ENCODE measurements at places on chromosomes 3 and 15.

GRCh38 chr3:152256851-152257562 lies 11.7 kb upstream of the MBNL1 start:
- H3K27ac ChIP-seq, result peak overlapping the region; percentile 86
- DNase-seq, result no peak
- no peaks in the 10 kb centered on the region for H3K27me3 ChIP-seq
- H3K4me1 ChIP-seq, result peaks cover 54% of the 10 kb centered on the region
- H3K36me3 ChIP-seq, result no peaks in the 10 kb centered on the region
- peak overlapping the region; percentile 8 for H3K4me3 ChIP-seq

DNA sequence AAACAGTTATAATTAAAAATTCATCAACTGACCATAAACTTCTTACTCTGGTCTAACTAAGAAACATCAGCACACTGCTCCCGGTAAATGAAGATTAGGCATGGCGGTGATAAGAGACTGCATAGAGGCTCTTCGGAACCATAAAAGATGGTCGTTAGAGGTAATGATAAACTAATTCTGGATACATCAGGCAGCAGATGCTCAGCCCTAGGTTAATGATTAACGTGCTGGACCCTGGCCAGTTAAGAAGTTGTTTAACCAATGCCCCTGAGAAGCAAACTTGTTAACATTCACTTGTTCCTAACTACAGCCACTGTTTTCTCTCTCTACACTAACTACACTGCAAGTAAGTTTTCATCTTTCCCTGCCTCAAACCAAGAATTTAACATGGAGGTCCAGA lies 111.5 kb downstream of the PDZRN3 start:
- no peak overlapping the region for H3K27ac ChIP-seq
- no peaks in the 10 kb centered on the region for H3K36me3 ChIP-seq
- DNase-seq, result no peak

DNA sequence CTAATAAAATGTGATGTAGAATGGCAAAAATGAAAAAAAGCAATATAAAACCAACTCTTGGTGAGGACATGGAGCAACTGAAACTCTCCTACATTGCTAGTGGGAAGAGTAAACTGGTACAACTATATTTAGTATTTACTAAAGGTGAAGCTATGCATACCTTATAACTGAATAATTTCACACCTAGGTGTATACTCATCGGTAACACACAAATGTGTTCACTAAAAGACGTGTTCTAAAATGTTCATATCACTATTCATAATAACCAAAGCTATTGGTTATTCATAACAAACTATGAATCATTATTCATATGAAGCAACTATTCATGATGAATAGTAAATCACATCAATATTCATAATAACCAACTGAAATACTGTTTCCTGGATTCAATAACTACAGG lies 1030.3 kb downstream of the ROBO2 start:
- H3K27me3 ChIP-seq, result no peaks in the 10 kb centered on the region
- H3K27ac ChIP-seq, result no peak overlapping the region
- H3K36me3 ChIP-seq, result no peaks in the 10 kb centered on the region
- no peaks in the 10 kb centered on the region for H3K4me1 ChIP-seq

DNA sequence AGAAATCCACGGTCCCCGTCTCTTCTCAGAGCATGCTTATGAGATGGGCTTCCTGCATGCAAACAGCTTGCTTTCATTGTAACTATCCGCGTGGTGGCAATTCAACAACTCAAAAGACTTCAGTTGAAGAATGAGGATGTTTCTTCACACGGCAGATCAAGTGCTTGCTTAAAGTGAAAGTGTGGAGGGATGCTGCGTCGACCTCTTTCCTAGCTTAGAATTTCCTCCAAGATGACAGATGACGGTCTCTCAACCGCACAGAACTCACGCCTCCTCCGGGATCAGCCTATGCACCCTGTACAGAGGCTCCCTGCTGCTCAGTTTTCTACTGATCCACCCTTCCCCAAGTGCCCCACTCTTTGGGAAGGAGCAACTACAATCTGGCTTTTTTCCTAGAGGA lies 47.8 kb downstream of the PCSK6 start:
- no peaks in the 10 kb centered on the region for H3K36me3 ChIP-seq
- no peak overlapping the region for H3K4me3 ChIP-seq
- no peaks in the 10 kb centered on the region for H3K27me3 ChIP-seq
- no peak overlapping the region for H3K27ac ChIP-seq
- DNase-seq, result no peak
- no peaks in the 10 kb centered on the region for H3K4me1 ChIP-seq

DNA sequence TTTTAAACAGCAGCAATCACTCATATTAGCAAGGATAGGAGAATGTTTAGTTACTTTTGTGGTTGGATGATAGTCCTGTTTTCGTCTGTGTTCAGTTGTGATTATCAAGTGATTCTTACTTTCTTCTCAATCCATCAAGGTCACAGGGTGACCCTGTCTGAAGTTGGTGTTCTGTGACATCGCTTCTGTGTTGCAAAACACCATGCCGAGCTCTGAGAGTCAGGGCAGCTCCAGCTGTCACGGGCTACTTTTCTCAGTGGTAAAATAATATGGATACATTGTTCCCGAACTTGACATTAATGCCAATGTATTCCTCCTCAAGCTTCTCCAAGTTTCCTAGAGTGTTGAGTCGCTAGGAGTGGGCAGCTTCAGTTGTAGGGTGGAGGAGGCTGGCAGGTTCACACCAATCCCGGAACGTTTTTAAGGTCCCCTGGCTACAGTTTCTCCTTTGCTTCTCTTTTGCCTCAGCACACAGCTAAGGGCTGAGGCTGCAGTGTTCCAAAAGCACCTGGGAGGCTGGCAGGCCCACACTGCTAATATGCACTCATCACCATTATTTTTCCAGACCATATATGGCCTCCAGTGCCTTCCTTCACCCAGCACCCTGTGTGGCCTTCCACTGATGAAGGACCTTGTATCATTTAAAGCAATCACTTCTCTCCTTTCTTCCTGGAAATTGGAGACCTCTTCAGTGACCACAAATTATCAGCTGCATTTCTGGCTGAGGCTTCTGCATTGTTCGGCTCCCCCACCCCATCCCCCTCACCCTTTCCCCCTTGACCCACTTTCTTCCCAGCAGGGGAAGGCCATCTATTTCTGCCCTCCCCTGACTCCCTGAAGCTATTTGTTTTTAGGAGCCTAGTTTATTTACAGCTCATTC lies 25.8 kb downstream of the COLQ start:
- H3K27ac ChIP-seq, result no peak overlapping the region
- no peak overlapping the region for H3K4me3 ChIP-seq
- no peak for DNase-seq
- no peaks in the 10 kb centered on the region for H3K36me3 ChIP-seq
- no peaks in the 10 kb centered on the region for H3K27me3 ChIP-seq
- no peaks in the 10 kb centered on the region for H3K4me1 ChIP-seq

DNA sequence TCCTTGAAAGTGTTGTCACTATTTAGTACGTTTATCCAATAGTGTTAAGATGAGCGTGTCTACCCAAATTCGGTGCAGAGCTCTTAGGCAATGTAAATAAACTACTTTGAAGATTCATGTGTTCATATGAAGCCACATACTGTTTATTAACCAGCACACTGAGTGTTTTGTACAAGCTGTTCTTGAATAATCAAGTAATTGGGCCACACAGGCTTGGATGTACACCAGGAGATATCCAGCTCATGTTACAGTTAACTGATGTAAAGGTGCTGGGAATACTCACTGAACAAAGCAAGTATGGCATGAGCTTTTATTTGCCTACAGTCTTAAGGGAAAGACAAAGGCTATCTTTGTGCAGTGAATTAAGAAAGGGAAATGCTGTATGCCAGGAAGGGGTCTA lies 632 bp upstream of the DHX36 start:
- peak overlapping the region; percentile 96 for H3K27ac ChIP-seq
- H3K4me3 ChIP-seq, result peak overlapping the region; percentile 79
- H3K27me3 ChIP-seq, result no peaks in the 10 kb centered on the region
- peaks cover 19% of the 10 kb centered on the region for H3K4me1 ChIP-seq
- no peak for DNase-seq

- H3K27me3 ChIP-seq, result no peaks in the 10 kb centered on the region
- H3K36me3 ChIP-seq, result no peaks in the 10 kb centered on the region
Observed at GRCh38 chr15:90037511-90037860, 36.4 kb downstream of the ZNF710 start.

GRCh38 chr15:88664151-88664778 lies 25.4 kb downstream of the ISG20 start:
- no peaks in the 10 kb centered on the region for H3K27me3 ChIP-seq
- no peak overlapping the region for H3K27ac ChIP-seq
- H3K4me1 ChIP-seq, result peaks cover 3% of the 10 kb centered on the region
- no peak overlapping the region for H3K4me3 ChIP-seq
- no peaks in the 10 kb centered on the region for H3K36me3 ChIP-seq

DNA sequence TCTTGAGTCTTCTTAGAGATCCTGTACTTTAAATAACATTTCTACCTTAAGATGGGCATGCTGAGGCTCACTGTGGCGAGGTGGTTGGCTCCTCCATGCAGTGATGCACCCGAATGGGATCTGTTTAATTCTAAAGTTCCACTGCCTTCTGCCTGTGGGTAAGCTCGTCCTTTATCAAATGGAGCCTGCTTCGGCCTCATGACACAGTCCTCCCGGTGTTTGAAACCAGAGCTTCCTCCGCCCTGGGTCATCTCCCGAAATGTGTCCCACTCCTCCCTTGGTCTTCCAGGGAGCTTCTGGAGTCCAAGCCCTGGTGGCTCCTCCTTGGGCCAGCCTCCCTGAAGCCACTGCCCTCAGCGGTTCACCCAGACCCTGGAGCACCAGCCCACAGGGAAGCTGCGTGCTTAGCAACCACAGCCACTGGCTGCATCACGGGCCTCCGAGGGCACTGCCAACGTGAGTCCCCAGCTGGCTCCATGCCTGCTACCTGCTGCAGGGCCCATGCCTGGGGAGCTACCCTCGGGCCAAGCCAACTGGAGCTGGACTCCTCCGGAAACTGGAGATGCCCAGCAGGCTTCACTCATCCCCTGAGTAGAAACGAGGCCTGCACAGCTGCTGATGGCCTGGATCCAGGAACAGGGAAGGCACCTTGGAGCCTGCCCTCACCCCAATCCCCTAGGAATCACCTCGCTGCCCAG lies 3.3 kb downstream of the RHCG start:
- no peak for DNase-seq
- H3K27ac ChIP-seq, result no peak overlapping the region
- no peak overlapping the region for H3K4me3 ChIP-seq

DNA sequence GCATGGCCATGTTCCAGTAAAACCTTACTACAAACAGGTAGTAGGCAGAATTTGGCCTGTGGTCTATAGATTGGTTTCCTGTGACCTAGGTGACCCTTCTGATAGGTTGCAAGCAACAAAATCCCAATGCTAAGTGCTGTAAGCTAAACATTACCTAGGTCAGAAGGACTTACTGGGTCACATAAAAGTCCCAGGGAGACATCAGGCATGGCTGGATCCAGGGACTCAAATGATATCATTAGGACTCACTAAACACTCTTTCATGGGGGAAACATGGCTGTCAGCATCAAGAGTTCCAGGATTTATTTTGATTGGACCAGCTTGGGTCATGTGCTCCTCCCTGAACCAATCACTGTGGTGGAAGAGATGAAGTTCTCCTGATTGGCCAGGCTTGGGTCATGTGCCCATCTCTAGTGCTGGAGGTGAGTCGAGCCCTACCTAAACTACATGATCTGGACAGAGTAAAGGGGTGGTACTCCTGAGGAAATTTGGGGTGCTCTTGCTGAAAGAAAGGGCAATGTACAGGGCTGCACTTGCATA lies 16.8 kb upstream of the SLC6A1 start:
- no peaks in the 10 kb centered on the region for H3K27me3 ChIP-seq
- no peaks in the 10 kb centered on the region for H3K36me3 ChIP-seq
- no peak overlapping the region for H3K4me3 ChIP-seq
- no peak overlapping the region for H3K27ac ChIP-seq
- DNase-seq, result no peak

GRCh38 chr3:106611841-106612240 lies 743.0 kb upstream of the CBLB start:
- no peak overlapping the region for H3K4me3 ChIP-seq
- DNase-seq, result no peak
- no peaks in the 10 kb centered on the region for H3K4me1 ChIP-seq
- no peaks in the 10 kb centered on the region for H3K27me3 ChIP-seq

- no peak overlapping the region for H3K4me3 ChIP-seq
- no peaks in the 10 kb centered on the region for H3K36me3 ChIP-seq
Observed at GRCh38 chr3:52014613-52015012, 18.9 kb upstream of the RPL29 start.

DNA sequence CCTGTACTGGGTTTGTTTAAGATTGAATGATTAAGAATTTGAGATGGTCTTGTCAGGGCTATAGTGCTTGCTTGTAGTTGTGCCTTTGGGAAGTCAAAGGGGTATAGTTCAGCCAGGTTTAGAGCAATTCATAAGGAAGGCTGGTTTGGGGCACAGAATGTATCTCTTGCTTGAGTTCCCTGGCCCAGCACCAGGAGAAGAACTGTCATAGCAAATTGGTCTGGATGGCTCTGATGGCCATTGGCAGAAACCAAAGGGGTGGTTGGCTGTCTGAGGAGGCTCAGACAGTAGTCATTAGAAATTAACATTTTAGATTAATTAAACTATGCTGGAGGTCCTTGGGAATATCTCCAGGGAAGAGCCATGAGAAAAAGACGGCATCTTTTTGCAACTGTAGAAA lies 25.4 kb upstream of the OTOL1 start:
- H3K4me1 ChIP-seq, result no peaks in the 10 kb centered on the region
- DNase-seq, result no peak
- no peaks in the 10 kb centered on the region for H3K27me3 ChIP-seq
- no peak overlapping the region for H3K27ac ChIP-seq
- H3K4me3 ChIP-seq, result no peak overlapping the region

DNA sequence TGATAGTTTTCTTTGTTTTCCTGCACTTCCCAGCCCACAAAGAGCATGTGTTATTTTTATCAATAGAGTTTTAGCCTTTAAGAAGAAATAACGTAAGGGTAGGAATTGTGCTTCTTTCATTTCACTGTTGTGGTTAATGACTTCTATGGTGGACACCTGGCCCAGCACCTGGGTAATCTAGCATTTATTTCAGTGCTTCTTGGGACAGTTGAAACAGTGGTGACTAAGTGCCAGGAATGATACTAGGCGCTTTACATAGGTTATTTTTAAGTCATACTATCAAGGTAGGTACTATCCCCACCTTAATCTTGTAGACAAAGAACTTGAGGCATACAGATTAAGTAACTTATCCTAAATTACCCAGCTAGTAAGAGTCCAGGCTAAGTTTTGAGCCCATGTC lies 243.8 kb downstream of the SOX2 start:
- no peaks in the 10 kb centered on the region for H3K36me3 ChIP-seq
- H3K4me1 ChIP-seq, result no peaks in the 10 kb centered on the region
- H3K27ac ChIP-seq, result no peak overlapping the region
- H3K27me3 ChIP-seq, result no peaks in the 10 kb centered on the region

- H3K27ac ChIP-seq, result peak overlapping the region; percentile 9
- peaks cover 61% of the 10 kb centered on the region for H3K4me1 ChIP-seq
- no peak overlapping the region for H3K4me3 ChIP-seq
- no peaks in the 10 kb centered on the region for H3K36me3 ChIP-seq
- no peak for DNase-seq
Observed at GRCh38 chr15:67146234-67146633, 80.8 kb downstream of the SMAD3 start.

DNA sequence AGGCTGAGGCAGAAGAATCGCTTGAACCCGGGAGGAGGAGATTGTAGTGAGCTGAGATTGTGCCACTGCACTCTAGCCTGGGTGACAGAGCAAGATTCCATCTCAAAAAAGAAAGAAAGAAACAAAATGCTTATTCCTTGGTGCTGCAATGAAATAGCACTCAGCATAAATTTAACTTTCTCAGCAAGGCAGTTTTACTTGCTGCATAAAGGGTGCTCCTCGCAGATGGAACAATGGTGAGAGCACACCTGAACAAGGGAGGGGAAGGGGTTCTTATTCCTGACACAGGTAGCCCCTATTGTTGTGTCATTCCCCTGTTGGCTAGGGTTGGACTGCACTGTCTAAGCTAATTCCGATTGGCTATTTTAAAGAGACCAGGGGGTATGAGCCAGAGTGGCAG lies 17.1 kb downstream of the PAK2 start:
- H3K4me3 ChIP-seq, result no peak overlapping the region
- no peaks in the 10 kb centered on the region for H3K4me1 ChIP-seq
- H3K27ac ChIP-seq, result no peak overlapping the region
- DNase-seq, result no peak
- no peaks in the 10 kb centered on the region for H3K27me3 ChIP-seq
